ENCODE measurements at places on chromosomes 4 and X.
A peak's percentile ranks its signal among the peaks of the same experiment; 100 is the strongest.

DNA sequence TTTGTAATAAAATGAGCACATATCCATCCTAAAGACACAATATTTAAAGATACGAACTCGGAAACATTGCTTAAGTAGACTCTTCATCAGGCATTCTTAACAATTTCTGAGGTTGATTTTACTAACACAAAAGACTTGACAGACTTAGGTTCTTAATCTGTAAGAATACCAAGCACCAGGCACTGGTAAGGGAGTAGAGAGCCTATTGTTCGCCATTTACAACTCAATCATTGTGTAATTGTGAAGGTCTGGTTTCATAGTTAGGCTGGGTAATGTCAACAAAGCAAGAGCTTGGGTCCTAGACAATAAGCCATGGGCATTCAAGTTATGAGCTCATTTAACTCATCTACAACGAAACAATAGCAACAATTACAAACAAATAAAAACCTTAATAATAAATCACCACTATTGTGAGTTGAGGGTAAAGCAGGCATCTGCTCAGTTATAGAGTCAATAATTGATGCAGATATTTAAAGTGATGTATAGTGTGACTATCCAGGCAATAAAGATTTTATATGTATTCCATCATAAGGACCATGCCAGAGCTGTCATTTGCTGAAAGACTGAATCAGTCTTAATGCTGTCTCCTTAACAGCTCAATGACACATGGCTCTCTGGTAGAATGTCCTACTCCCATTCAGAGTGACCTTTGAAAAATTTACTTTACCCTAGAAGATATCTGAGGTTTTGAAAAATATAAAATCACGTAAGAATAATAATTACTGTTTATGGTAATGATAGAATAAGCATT lies 664.0 kb upstream of the PCDH7 start:
- DNase-seq, result no peak

DNA sequence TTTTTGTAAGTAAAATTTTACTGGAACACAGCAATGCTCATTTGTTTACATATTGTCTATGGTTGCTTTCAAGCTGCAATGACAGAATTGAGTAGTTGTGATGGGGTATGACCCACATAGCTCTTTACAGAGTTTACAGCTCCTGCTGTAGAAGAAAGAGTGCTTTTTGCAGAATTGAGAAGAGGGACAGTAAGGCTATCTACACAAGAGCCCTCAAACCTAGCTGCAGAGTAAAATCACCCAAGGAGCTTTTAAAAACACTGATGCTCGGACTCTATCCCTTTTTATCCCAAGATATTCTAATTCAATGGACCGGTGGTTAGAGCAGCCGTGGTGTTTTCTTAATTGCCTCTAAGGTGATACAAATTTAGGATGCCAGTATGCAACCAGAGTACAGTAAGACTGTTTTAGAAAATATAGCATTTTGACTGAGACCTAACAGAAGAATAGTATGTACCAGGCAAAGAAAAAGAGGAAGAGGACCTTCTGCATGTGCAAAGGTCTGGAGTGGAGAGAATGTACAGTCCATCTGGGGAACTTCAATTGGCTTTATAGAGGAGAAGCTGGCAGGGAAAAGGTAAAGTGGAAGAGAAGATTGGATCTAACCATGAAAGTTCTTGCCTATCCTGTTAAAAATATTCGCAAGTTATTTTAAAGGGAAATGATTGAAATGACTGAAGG lies 663.6 kb upstream of the CPEB2 start:
- no peak for DNase-seq

GRCh38 chr4:25096251-25096980 lies 63.8 kb downstream of the SEPSECS start:
- no peak for DNase-seq

GRCh38 chr4:83229791-83230190 lies 54.8 kb downstream of the COQ2 start:
- DNase-seq, result no peak

GRCh38 chr4:120071192-120071795 lies 4.6 kb upstream of the MAD2L1 start:
- DNase-seq, result no peak

DNA sequence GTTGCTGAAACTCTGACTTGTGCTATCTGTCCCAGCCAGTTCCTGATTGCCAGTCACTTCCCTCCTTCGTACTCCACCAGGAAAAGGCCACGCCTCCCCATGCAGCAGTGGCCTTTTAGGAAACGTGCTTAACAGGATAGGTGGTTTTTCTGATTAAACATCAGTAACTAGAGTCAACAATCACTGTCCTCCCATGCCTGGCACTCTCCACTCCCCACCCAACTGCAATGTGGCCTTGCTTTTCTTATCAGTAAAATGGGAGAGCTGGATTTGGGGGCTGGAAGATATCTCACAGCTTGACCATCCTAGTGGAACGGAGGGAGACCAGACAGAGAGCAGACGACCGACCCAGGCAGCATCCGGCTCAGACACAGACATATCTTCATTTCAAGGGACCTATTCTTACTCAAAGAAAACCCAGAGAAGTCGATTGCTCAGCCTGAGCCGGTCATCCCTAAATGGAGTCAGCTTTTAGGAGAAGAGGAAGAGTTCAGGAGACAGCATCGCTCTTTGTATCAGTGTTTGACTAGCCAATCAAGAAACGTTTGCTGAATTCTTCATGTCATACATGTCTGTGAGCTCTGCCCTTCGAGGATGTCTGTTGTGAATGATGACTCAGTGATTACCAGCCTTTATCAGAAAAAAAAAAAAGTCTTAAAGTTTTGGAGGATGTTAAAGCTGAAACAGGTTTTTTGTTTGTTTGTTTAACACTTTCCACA lies 12.7 kb upstream of the UBA6 start:
- no peak for DNase-seq

DNA sequence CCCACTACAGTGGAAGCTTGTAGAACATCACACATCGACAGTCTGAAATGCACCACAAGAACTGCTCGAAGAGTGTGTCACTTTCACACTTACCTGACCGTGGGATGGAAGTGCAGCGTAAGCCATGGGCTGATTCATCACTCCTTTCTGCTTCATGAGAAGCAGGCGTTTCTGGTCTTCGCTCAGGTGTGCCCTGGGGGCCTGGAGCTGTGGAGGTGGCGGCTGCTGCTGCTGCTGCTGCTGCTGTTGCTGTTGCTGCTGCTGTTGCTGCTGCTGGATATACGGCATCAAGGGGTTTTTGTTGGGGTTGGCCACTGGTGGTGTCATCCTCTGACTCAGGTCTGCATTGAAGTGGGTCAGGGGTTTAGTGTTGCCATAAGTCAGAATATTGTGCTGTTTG lies 223.6 kb downstream of the MGST2 start:
- DNase-seq, result peak; percentile 31

- peak; percentile 18 for DNase-seq
These were observed 458.1 kb downstream of the STIM2 start for GRCh38 chr4:27318740-27319139.

DNA sequence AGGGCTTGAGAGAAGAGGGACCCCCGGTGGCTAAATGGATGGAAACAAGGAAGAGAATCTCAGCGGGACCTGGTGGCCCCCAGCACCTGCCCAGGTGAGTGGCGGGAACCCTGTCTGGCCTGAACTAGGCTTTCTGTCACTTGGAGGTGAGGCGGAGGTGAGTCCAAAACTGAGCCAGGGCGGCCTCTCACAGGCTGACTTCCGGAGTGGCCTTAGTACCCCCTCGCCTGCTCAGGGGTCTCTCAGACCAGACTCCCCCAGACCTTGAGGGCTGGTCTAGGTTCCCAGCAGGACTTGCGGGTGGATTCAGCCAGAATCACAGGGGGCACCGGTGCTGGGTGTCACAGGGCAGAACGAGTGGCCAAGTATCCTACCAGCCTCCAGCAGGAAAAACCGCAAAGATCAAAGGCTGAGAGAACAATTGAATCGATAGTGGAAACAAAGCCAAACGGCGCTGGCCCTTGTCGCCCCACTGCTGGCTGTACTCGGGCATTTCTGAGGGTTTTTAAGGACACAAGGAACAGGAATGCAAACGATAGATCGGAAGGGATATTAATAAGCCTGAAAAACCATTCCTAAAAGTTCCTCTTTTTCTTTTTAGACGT lies 67.8 kb downstream of the WFS1 start:
- DNase-seq, result no peak

GRCh38 chrX:140715787-140716186 lies 6.2 kb downstream of the LINC00632 start:
- no peak for DNase-seq
